ENCODE measurements at places on chromosomes 1 and 21.
A peak's percentile ranks its signal among the peaks of the same experiment; 100 is the strongest.

DNA sequence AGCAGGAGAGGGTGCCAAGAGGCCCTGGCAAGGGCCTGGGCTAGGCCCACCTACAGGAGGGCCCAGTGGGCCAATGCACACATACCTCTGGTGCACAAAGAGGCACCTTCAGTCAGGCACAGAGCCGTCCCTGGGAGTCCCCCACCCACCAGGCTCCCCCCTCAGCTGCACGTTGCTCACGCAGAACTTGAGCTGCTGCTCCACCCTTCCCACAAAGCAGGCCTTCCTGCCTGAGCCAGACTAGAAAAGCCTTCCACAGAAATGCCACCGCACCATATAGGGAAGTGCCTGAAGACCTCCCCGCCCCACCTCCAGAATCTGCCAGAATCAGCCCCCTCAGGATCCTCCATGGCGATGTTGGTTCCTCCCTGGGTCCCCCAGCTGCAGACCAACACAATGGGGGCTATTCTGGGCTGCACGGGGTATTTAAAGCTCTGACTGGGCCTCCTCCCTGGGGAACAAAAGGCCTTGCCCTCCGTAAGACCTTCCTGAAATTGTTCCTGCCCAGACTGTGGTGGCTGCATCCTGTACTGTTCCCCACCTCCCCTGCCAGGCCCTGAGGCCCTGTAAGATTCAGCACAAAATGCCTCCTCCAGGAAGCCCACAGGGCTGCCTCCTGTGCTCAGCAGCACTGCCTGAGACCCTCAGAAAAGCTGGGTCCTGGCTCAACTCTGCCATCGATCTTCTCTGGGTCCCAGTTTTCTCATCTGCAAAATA lies 27.2 kb downstream of the HSPG2 start:
- DNase-seq: peak; percentile 60

- DNase-seq: no peak
These were observed 610.7 kb downstream of the PLPP3 start for GRCh38 chr1:55968661-55969060.

DNA sequence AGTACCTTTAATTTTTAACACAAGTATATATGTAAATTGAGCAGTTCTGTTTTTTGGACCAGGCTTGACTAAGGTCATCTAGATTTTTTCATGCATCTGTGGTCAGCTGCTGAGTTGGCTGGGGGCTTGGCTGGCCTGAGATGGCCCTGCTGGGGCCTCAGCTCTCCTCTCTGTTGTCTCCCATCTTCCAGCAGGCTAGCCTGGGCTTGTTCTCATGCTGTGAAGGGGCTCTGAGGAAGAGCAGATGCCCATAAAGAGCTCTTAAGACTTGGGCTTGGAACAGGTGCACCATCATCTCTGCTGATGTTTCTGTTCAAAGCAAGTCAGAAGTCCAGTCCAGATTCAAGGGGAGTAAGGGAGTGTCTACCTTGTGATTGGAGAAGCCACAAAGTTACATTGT lies 51.2 kb upstream of the TNR start:
- no peak for DNase-seq

DNA sequence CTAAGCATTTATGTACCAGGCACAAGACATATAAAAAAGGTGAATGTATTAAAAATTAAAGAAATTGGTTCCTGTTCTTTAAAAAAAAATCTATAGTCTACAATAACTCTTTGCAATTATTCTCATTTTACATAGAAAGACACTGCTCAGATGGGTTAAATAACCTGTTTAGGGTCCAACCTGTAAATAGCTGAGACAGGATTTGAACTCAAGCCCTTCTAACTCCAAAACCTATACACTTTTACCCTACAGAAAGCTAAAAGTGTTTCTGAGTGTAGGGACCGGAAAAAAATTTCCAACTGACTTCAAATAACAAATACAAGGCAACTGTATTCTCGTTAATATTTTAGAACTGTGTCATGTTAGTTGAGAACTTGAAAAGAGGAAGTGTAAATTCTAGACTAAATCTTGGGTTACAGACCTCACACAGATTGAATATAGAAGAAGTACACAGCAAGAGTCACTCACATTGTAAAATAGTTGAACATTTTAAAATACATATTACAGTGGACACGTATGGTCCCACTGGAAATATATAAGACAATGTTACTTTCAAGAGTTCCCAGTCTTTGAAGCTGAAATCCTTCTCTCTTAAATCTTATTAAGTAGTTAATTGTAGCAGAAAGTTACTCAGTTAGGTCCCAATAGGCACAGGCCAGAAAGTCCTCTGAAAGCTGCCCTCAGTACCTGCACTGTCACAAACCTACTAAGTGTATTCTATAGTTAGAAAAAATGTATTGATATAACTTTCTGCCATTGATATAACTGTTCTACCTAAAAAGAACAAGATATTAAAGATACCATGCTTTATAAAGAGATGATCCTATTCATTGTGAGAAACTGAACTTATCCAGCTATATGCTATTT lies 7.3 kb downstream of the EDEM3 start:
- DNase-seq: peak; percentile 46

- no peak for DNase-seq
These were observed 187.7 kb upstream of the C1orf174 start for GRCh38 chr1:4087530-4088420.

GRCh38 chr1:208637181-208637580 lies 393.0 kb upstream of the PLXNA2 start:
- no peak for DNase-seq

GRCh38 chr21:45076245-45076711 lies 1.9 kb downstream of the ADARB1 start:
- peak; percentile 52 for DNase-seq

DNA sequence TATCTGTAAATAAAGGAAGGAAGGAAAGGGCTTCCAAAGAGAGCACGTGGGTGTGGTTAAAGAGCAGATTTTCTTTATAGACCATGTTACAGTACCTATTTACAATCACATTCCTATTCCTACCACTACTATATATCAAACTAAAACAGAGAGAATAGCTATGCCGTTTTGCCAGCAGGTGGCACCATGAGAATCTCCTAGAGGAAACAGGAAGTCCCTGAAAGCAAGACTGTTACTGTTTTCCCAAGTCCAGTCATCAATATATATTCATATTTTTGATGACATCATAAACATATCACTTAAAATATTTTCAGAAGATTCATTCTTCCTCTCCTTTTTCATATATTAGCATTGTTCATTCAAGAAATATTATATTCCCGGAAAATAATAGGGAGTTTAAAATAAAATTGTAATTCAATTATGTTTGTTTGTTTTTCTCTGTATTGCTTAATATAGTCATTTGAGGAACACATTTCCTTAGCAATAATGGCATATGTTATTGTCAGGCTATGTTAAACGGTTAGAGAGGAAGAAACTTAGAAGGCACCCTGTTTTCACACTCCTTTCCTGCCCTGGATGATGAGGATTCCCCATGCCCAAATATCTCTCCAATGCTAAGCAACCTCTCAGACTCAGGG lies 6.6 kb downstream of the CCDC190 start:
- peak; percentile 59 for DNase-seq

DNA sequence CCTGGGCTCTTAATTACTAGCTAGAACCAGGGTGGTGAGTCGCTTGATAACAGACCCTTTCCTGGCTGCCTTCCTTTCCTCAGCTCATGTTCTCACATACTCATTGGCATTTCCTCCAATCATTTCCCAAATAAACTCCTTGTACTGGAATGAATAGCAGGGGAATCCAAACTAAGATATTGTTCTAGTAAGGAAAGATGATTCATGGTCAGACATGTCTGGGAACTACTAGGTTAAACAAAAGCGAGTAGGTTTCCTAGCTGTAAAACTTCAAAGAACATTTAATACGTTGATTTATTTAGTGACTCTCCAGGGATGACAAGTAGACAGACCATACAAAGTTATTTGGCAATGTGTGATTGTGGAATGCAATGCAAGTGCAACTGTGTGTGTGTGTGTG lies 121.2 kb upstream of the KCNJ6 start:
- no peak for DNase-seq

DNA sequence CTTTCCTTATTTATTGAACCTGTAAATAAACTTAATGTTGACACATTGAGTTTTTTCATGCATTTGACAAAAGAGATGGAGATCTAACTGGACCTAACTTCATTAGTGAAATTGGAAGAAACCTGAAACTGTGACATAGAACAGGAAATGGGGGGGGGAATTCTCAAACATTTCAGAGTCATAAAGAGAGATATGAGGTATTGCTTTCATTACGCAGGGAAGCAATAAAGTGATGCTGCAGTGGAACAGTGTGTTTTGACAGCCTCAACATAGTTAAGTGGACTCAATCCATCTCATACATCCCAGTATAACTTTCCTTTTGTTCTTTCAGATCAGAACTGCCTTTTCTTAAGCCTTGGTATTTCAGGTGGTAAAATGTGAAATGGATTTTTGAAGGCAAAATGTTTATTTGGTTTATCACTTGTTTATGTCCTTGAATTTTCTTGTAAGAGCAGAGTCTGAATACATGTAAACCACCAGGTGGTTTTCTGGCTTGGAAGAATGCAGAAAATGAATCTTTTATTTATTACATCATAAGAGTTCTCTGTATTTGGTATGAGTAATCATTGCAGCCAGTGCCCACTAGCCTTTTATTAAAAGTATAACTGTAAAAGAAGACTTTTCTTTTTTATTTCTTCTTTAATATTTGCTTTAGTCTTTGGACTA lies 132.5 kb downstream of the ZNF326 start:
- DNase-seq: no peak

DNA sequence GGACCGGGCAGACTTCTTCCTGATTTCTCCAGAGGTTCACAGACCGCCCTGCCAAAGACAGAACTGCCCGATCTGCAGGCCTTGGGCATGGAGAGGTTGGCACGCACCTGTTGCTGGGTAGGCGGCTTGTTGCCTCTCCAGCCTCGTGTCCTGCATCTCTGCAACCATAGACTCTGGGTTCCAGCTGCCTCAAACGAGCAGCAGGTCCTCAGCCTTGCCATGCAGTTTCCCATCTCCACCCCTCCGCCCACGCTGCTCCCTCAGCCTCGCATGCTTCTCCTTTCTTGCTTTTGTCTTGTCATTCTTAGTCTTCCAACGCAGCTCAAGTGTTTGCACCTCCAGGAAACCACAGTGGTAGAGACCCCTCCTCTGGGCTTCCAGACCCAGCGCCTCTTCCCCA lies 126.2 kb downstream of the LACTBL1 start:
- peak; percentile 95 for DNase-seq

GRCh38 chr1:179767177-179767581 lies 24.1 kb downstream of the FAM163A start:
- no peak for DNase-seq

GRCh38 chr1:162276493-162276892 lies 100.2 kb downstream of the SPATA46 start:
- peak; percentile 24 for DNase-seq

GRCh38 chr1:33338440-33339211 lies 17.7 kb upstream of the A3GALT2 start:
- DNase-seq: peak; percentile 89

DNA sequence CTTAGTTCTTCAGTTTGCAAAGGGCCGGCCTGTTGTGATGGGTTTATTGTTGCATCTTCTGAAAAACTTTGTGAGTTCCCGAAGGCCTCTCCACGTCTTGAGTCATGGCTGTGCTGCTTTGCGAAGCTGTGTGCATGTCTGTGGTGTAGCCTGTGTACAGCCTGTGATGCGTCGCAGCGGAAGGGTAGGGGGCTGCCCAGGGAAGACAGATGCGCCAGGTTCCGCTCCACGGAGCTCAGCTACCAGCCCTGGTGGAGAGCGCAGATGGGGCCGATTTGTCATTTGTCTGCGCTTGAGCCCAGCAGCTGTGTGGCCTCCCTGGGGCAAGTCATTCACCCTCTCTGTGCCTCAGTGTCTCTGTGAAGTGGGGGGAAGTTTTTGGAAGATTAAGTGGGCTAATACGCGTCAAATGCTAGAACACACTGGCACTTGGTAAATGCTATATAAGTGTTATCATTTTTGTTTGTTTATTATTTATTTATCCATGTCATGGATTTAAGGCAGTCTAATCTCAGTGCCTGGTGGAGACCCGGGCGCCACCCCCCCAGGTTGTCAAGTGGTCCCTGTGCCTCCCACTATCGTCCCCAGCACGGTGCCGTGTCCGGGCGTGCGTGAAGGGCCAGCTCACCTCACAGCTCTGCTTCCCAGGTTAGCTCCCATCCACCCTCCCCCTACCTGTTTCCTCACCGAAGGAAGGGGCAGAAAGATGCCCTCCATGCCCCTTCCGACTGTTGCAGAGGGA lies 8.4 kb downstream of the PDE9A start:
- DNase-seq: no peak

GRCh38 chr1:223836586-223836985 lies 9.2 kb downstream of the TP53BP2 start:
- DNase-seq: no peak

DNA sequence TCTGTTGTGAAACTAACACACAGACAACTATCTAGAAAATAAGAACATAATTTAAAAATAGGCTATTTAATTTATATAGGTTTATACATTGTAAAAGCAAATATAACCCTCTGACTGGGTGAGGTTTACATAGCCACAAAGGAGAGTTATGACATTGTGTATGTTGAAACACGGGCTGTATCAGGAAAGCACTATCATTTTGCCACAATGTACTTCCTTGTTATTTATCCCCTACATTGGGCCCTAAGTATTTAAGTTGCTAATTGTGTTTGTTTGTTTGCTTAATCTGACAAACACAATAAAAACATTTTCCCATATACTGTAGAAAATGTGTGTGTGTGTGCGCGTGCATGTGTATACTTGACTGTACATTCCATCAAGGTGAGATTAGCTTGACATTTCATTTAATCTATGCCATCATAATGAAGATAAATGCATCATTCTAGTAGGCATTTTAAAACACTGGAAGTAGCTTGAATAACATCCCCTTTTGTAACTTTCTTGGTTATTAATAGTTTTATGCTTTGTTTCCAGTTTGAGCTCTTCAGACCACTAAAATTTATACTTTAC lies 72.1 kb downstream of the RGS13 start:
- DNase-seq: peak; percentile 7

DNA sequence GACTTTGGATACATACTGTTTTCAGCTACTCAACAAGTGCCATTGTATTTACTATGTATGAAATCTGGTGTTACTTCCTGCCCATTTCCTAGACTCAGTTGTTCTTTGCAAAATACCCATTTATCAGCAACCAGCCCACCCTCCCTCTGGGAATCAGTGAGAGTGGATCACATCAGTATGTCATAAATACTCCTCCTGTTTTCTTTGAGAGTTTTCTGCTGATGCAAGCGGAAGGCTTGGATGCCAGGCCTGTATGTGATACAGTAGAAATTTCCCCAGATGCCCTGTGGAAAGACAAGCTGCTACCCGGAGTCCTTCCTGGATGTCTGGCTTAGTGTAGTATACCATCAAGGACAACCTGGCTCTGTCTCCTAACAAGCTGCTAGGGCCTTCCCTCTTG lies 2.4 kb upstream of the PTPRC start:
- no peak for DNase-seq

- DNase-seq: no peak
These were observed 42.2 kb downstream of the ILDR2 start for GRCh38 chr1:166933140-166933539.

DNA sequence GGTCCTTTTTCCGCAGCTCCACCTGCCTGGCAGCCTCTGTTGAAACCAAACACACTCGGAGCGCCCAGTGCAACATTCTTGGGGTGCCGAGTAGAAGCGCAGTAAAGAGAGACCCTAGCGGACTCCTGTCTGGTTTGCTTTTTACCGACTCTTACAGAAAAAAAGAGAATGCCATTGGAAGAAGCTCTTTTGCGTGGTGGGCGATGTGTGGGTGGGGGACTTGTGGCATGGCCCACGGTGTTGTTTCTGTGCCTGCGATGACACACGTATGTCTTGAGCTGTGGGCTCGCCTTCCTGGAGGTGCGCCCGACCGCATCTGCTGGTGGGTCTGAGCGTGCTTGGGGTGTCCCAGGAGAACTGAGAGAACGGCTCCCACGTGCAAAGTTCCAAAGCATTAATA lies 7.3 kb upstream of the BARHL2 start:
- DNase-seq: no peak
